ENCODE measurements at places on chromosomes 1 and 21. TPM values are rescaled to one million over a fixed set of nuclear protein-coding genes. Genes with fewer than 3 reads are reported as not detected.

The PRKAA2 gene
- 0.02 TPM for total RNA-seq

The CD52 gene
- 278 TPM for total RNA-seq

The HSPA6 gene
- 0.33 TPM for total RNA-seq

The KIAA0040 gene
- total RNA-seq, result 26.4 TPM

The PDC gene
- not detected for total RNA-seq

The FYB2 gene
- not detected for total RNA-seq

The LPAR3 gene
- total RNA-seq, result 1.4 TPM

The ATP5PO gene
- total RNA-seq, result 219 TPM

The PRUNE1 gene
- total RNA-seq, result 13.0 TPM

The WLS gene
- not detected for total RNA-seq

The FCRLB gene
- 0.49 TPM for total RNA-seq

The PDPN gene
- total RNA-seq, result not detected

The KCNJ9 gene
- total RNA-seq, result not detected

The CLCA1 gene
- total RNA-seq, result not detected

The S100A5 gene
- total RNA-seq, result 1.6 TPM

The TMPRSS15 gene
- total RNA-seq, result not detected

The PLPP3 gene
- total RNA-seq, result not detected

The FCRL5 gene
- 0.31 TPM for total RNA-seq

The TMEM234 gene
- 5.7 TPM for total RNA-seq

The IL23R gene
- not detected for total RNA-seq

The HP1BP3 gene
- 169 TPM for total RNA-seq

The ATAD3A gene
- total RNA-seq, result 89.2 TPM
